Cardiac atrium fibroblast (primary cell): ENCODE measurements at places on chromosomes 11 and 22. TPM values are rescaled to one million over a fixed set of nuclear protein-coding genes. Genes with fewer than 3 reads are reported as not detected.

The CEND1 gene
- 0.97 and 2.2 TPM in 2 replicates for total RNA-seq

The NLRP6 gene
- total RNA-seq = not detected in 2 replicates

The VWA5A gene
- 10.2 and 13.9 TPM in 2 replicates for total RNA-seq

The OR4D10 gene
- total RNA-seq = not detected in 2 replicates

The FTH1 gene
- 1,492 and 3,687 TPM in 2 replicates for total RNA-seq

The TIMP3 gene
- total RNA-seq = 25.8 and 38.1 TPM in 2 replicates

The SLC25A45 gene
- total RNA-seq = 2.0 and 8.1 TPM in 2 replicates

The SHANK3 gene
- 1.4 and 2.4 TPM in 2 replicates for total RNA-seq
